Hepatocyte (in vitro differentiated cells): ENCODE measurements at places on chromosomes 11 and 22. TPM values are rescaled to one million over a fixed set of nuclear protein-coding genes. Genes with fewer than 3 reads are reported as not detected.

DNA sequence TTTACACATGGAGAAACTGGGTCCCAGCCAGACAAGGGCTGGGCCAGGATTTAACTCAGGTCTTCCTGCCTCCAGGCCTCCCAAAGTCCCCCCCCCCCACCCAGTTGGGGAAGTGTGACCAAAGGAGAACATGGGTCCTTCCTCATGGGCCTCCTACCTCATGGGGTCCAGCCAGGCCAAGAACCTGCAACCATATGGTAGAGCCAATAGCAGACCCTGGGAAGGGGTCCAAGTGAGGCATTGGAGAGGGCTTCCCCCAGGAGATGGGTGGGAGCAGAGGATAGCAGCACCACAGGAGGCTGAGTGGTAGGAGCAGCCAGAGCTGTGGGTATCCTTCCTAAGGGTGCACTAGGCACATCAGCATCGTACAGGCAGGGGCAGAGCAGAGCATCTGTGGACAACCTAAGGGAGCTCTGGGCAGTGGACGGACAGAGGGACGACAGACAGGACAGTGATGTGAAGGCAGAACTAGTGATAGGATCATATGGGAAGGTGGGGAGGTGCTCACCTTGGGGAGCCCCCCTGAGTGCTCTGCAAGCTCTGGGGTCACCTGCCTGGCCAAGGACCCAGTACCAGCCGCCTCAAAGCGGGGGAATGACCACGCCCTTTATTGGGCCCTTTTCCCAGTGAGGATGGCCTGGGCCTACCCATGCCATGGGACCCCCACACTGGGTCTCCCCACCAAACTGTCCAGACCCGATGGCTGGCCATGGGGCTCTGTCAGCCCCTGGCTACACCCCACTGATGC lies 4.5 kb downstream of the ARVCF start:
- H3K4me1 ChIP-seq, result peaks cover 2% of the 10 kb centered on the region
- no peaks in the 10 kb centered on the region for H3K36me3 ChIP-seq

DNA sequence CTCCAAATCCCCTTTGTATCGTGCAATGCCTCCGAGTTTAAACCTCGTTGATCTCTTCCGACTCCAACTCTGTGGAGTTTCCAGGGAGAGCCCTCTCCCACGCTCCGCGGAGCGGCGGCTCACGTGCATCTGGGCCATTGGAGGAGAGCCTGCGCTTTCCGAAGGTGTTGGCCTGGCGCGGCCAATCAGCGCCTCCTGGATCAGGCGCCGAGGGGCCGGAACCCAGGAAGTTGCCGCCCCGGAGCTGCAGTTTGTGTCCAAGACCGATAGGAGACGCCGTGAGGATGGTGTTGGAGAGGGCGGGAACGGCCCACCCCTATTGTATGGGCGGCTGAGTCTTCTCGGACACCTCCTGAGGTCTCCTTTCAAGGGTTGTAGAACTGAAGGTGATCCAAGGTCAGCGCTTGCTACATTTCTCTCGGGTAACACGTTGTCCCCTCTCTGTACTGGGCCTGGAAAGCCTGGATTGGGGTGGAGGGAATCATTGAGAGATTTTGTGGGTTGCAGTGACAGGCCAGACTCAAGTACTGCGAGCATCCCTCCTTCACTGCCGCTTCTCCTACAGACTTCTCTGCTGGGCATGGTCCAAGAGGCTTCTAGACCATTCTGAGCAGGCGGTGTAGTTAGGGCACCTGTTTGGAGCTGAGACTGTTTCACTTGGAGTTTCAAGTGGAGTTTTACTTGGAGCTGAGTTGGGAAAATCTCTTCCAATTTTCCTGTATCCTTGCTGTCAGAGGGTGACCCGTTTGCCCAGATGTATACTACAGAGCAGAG lies 1.7 kb downstream of the ADAMTS15 start:
- H3K4me3 ChIP-seq, result peak overlapping the region; percentile 69
- peak; percentile 85 for DNase-seq
- H3K4me1 ChIP-seq, result peaks cover 8% of the 10 kb centered on the region
- H3K36me3 ChIP-seq, result no peaks in the 10 kb centered on the region
- H3K27me3 ChIP-seq, result peaks cover 20% of the 10 kb centered on the region

- no peaks in the 10 kb centered on the region for H3K4me1 ChIP-seq
- no peaks in the 10 kb centered on the region for H3K36me3 ChIP-seq
- H3K4me3 ChIP-seq, result no peak overlapping the region
- H3K27me3 ChIP-seq, result peaks cover 9% of the 10 kb centered on the region
These were observed 21.6 kb upstream of the RIC3 start for GRCh38 chr11:8190431-8190830.

- no peak overlapping the region for H3K4me3 ChIP-seq
- no peaks in the 10 kb centered on the region for H3K36me3 ChIP-seq
- H3K27ac ChIP-seq, result no peak overlapping the region
- no peak for DNase-seq
- no peaks in the 10 kb centered on the region for H3K4me1 ChIP-seq
- H3K27me3 ChIP-seq, result no peaks in the 10 kb centered on the region
These were observed 99.0 kb upstream of the NECTIN1 start for GRCh38 chr11:119828006-119828405.

- H3K4me3 ChIP-seq, result no peak overlapping the region
- no peaks in the 10 kb centered on the region for H3K36me3 ChIP-seq
- peaks cover 4% of the 10 kb centered on the region for H3K4me1 ChIP-seq
- H3K27ac ChIP-seq, result no peak overlapping the region
- H3K27me3 ChIP-seq, result no peaks in the 10 kb centered on the region
- DNase-seq, result no peak
These were observed 56.7 kb downstream of the APIP start for GRCh38 chr11:34859496-34859895.

DNA sequence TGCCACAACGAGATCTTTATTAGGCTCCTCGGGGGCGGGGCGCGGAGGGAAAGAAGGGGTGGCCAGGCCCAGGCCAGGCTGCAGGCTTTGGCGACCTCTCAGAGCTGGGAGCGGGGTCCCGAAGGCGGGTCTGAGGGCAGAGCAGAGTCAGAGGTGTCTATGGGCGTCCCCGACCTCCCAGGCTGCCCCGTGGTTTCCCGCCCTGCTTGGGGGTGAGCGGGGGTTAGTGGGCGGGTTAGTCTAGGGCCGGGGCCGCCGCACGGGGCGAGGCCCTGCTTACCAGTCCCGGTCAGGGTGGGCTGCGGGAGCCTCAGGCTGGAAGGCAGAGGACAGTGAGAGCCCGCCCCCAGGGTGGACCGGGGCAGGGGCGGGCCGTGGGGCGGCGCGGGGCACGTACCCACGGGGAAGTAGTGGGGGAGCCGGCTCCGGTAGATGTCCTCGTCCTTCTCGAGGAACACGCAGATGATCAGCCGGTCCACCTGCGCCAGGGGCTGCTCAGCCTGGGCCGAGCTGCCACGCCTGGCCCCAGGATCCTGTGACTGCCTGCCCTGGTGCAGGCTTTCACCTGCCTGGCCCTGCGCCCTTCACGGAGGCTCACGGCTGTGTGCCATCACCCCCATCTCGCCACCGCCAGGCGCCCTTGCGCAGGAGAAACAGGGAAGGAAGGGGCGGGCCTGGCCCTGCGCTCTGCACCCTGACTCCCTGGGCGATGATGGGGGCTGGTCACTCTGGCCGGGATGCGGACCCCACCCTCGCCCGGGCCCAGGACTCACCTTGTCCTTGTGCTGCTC lies 12.5 kb downstream of the OTUB1 start:
- H3K4me3 ChIP-seq, result no peak overlapping the region
- DNase-seq, result no peak
- no peaks in the 10 kb centered on the region for H3K36me3 ChIP-seq

- H3K36me3 ChIP-seq, result no peaks in the 10 kb centered on the region
- DNase-seq, result peak; percentile 29
- peaks cover 4% of the 10 kb centered on the region for H3K4me1 ChIP-seq
- H3K4me3 ChIP-seq, result no peak overlapping the region
These were observed 13.6 kb downstream of the RNF185 start for GRCh38 chr22:31173386-31174145.

DNA sequence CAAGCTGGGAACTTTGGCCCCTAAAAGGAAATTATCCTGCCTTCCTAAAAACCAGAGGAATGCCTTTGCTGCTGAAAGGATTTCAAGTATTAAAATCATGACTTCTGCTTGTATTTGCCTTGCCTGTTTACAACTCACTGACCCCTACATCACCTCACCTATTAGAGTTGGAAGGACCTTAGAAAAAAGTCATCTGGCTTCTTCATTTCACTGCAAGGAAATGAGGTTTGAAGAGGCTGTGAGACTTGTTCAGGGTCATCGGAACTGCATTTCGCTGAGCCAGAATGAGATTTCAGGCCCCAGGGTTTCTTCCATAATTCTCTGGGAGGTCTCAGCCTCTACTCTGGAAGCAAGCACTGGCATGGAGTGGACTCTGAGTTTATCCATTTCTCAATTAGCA lies 304.1 kb downstream of the BUD13 start:
- H3K27ac ChIP-seq, result no peak overlapping the region
- H3K36me3 ChIP-seq, result no peaks in the 10 kb centered on the region

- H3K36me3 ChIP-seq, result no peaks in the 10 kb centered on the region
- no peaks in the 10 kb centered on the region for H3K27me3 ChIP-seq
- no peak overlapping the region for H3K4me3 ChIP-seq
- peaks cover 6% of the 10 kb centered on the region for H3K4me1 ChIP-seq
These were observed 15.4 kb upstream of the TUBA8 start for GRCh38 chr22:18095101-18095805.

DNA sequence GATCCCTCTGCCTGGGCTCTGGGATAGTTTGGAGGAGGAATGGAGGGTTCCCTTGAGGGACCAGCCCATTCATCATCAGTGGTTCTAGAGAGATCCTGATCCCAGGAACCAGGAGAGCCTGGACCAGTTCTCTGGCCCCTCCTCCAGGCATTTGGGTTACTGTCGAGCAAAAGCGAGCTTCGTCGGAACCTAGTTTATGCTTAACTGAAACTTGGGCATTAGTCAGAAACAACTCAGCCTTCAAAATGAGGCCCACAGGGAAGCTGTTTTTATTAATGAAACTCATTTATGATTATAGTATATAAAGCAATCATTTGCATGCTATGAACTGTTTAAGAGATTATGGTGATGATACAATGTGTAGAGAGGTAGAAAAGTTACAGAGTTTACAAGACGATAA lies 61.4 kb downstream of the LIF start:
- H3K4me3 ChIP-seq, result no peak overlapping the region
- H3K4me1 ChIP-seq, result peaks cover 28% of the 10 kb centered on the region
- H3K36me3 ChIP-seq, result no peaks in the 10 kb centered on the region
- H3K27ac ChIP-seq, result no peak overlapping the region
- no peaks in the 10 kb centered on the region for H3K27me3 ChIP-seq

DNA sequence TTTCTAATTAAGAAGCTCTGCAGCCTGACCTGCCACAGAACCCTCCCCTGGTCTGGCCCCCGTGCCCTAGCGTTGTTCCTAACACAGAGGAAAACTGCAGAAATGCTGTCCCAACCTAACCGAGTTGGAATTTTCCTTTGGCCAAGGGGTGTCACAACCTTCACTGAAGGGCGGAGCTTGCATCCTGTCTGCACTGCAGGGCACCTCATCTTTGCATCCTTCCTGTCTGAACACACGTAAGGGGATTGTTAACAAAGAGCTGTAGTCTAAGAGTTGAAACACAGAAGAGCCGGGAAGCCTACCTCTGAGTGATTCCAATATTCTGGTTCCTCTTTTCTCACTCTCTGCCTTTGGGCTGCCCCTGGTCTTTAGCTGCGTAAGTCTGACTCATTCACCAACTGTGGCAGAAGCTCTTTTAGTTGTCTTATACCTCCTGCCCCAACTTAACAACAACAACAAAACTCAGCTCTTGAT lies 1.6 kb downstream of the DIXDC1 start:
- no peaks in the 10 kb centered on the region for H3K27me3 ChIP-seq
- no peak for DNase-seq
- no peaks in the 10 kb centered on the region for H3K36me3 ChIP-seq

DNA sequence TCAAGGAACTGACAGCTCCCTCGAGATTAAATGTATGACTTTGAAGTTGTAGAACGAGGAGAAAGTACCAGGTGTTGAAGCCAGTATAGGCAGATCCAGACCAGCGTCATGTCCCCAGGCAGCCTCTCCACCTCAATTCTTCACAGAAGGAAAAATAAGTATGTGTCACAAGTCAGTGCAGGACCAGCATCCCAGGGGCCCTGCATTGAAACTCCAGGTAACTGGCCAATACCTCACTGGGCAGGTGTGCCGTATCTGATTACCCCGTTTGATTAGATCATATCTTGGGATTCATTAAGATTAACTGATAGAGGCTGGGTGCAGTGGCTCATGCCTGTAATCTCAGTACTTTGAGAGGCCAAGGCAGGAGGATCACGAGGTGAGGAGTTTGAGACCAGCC lies 466.7 kb upstream of the B3GAT1 start:
- no peak overlapping the region for H3K4me3 ChIP-seq
- H3K27ac ChIP-seq, result no peak overlapping the region
- no peaks in the 10 kb centered on the region for H3K36me3 ChIP-seq
- H3K4me1 ChIP-seq, result no peaks in the 10 kb centered on the region
- DNase-seq, result no peak

DNA sequence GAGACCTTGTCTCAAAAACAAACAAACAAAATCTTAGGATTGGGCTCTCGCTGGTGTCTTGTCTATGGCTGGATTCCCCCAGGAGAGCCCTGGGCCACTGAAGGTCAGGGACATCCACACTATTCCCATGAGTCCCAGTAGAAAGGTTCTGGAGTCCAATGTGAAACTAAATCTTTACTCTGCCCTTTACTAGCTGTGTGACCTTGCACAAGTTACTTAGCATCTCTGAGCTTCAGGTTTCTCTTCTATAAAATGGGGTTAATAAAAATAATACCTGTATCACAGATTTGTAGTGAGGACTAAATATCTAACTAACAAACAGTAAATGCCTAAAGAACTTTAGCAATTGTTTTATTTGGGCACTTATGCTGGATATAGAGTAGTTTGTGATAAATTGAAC lies 9.0 kb downstream of the SLC43A1 start:
- H3K36me3 ChIP-seq, result no peaks in the 10 kb centered on the region
- no peak overlapping the region for H3K4me3 ChIP-seq
- no peaks in the 10 kb centered on the region for H3K4me1 ChIP-seq
- no peaks in the 10 kb centered on the region for H3K27me3 ChIP-seq
- no peak for DNase-seq

Gene SLCO2B1
- total RNA-seq, result 52.2 and 79.2 TPM in 2 replicates

Gene FGF4
- total RNA-seq, result not detected in 2 replicates

Gene PYGM
- 1.9 and 2.0 TPM in 2 replicates for total RNA-seq

Gene CST6
- 3.0 and 4.4 TPM in 2 replicates for total RNA-seq

Gene OR4D5
- total RNA-seq, result 0.32 and 0.77 TPM in 2 replicates

Gene NAALAD2
- 29.8 and 30.9 TPM in 2 replicates for total RNA-seq

Gene SMIM35
- 0.03 TPM in 1 of 2 replicates, not detected in the other for total RNA-seq

Gene PNPLA5
- 0.57 TPM in 1 of 2 replicates, not detected in the other for total RNA-seq
